ENCODE measurements at places on chromosomes 5 and 9. TPM values are rescaled to one million over a fixed set of nuclear protein-coding genes. Genes with fewer than 3 reads are reported as not detected.

Gene ANKRD55
- not detected for total RNA-seq

DNA sequence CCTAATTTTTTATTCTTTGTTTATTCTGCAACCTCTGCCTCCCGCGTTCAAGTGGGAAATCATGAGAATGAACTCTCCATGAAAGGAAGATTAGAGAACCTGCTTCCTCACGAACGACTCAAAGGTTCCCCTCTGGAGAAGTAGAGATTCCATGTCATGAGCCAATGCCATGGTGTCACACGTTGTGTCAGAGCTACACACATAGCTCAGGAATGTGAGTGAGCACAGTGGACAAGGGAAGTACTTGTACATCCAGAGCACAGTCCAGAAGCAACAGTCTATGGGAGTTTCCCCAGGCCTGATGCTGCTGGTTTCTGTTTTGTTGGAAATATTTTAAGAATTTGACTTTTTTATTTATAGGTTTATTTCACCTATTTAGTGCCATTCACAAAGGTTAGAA is 26.8 kb upstream of the PPP2CA start:
- H3K27ac ChIP-seq: no peak overlapping the region
- no peaks in the 10 kb centered on the region for H3K36me3 ChIP-seq
- H3K4me3 ChIP-seq: no peak overlapping the region
- peak; percentile 64 for DNase-seq
- H3K4me1 ChIP-seq: no peaks in the 10 kb centered on the region

Gene TYRP1
- total RNA-seq: not detected

DNA sequence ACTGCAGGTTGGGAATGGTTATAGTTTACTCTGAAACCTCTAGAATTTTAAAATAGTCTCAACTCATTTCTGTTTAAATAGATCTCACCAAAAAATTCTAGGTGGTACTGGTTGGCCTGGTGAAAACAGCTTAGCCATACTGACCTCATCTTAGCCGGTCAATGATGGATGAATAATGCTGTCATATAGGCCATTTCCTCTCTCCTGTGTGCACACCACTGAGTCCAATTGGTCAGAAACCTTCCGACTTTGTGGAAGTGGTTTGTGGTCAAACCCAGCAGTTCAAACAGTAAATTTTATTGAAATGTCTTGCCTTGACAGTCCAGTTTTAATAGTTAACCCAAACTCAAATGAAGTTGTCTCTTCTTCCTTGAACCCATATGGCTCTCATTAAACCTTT is 98.6 kb downstream of the GIN1 start:
- no peak overlapping the region for H3K27ac ChIP-seq
- no peaks in the 10 kb centered on the region for H3K27me3 ChIP-seq
- peaks cover 16% of the 10 kb centered on the region for H3K36me3 ChIP-seq
- H3K4me1 ChIP-seq: no peaks in the 10 kb centered on the region
- DNase-seq: no peak
- no peak overlapping the region for H3K4me3 ChIP-seq

Gene ESM1
- 1.7 TPM for total RNA-seq

DNA sequence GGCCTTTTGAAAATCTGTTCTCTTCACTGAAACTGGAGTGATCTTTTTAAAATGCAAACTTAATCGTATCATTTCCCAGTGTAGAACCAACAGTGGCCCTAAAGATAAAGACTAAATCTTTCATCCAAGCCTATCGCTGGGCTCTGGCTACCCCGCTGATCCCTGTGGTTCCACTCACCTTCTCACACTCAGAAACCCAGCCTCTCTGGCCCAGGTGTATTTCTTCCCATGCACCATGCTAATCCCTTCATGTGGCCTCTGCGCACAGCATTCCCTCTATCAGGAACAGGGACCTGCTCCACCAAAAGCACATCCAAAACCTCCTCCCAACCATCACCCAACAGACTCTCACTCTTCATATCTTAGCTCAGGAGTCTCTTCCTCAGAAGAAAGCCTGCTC is 214.1 kb upstream of the DAPK1 start:
- H3K4me1 ChIP-seq: peaks cover 7% of the 10 kb centered on the region
- no peak overlapping the region for H3K27ac ChIP-seq
- no peaks in the 10 kb centered on the region for H3K36me3 ChIP-seq
- no peaks in the 10 kb centered on the region for H3K27me3 ChIP-seq
- no peak overlapping the region for H3K4me3 ChIP-seq
- no peak for DNase-seq

Gene TAF11L14
- total RNA-seq: not detected

DNA sequence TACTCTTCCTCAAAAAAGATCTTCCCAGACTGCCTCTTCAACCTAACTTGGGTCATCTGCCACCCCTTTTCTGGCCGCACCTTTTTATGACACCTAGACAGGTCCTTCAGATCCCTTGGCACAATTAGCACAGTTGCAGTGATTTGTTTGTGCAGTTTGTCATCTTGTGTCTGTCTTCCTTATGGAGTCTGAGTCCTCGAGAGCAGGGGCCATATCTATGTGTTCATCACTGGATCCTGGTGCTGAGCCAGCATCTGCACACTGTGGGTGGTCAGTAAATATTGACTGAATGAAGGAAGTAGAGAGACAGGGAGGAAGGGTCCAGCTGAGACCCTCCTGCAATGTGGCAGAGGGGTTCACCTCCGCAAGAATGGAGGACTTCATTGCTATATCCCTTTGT is 14.4 kb downstream of the ERGIC1 start:
- no peak overlapping the region for H3K27ac ChIP-seq
- no peaks in the 10 kb centered on the region for H3K27me3 ChIP-seq
- H3K36me3 ChIP-seq: no peaks in the 10 kb centered on the region

Gene PRRC1
- total RNA-seq: 36.2 TPM

DNA sequence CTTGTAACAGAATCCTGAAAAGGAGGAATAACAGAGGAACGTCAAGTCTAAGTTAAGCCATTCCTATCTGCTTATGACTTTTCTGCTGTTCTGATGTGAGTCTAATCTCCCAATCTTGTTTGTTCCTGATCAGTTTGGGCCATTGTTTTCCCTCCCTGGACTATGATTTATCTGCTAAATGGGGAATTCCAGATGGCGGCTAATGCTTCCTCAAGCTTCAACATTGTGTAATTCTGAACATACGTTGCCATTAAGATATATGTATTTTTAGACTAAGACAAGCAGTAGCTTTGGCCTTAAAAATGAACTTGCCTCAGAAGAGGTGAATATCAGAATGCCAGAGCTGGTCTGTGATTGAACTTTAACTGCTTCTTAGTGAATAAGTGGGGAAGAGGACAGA is 142.7 kb downstream of the PRKACG start:
- H3K27me3 ChIP-seq: no peaks in the 10 kb centered on the region
- DNase-seq: no peak
- H3K36me3 ChIP-seq: no peaks in the 10 kb centered on the region
- H3K4me3 ChIP-seq: no peak overlapping the region

GRCh38 chr5:107831612-107832395 is 161.1 kb upstream of the EFNA5 start:
- no peaks in the 10 kb centered on the region for H3K36me3 ChIP-seq
- H3K27me3 ChIP-seq: peaks cover 95% of the 10 kb centered on the region
- H3K4me1 ChIP-seq: no peaks in the 10 kb centered on the region
- H3K27ac ChIP-seq: no peak overlapping the region

Gene PCDHA9
- total RNA-seq: 1.6 TPM

- H3K36me3 ChIP-seq: no peaks in the 10 kb centered on the region
- H3K27me3 ChIP-seq: no peaks in the 10 kb centered on the region
- no peak for DNase-seq
- no peak overlapping the region for H3K4me3 ChIP-seq
Observed at GRCh38 chr5:8912106-8912505, 633.8 kb downstream of the SEMA5A start.

GRCh38 chr5:65727491-65728156 is 5.6 kb downstream of the NLN start:
- H3K4me1 ChIP-seq: no peaks in the 10 kb centered on the region
- no peak overlapping the region for H3K27ac ChIP-seq
- no peak overlapping the region for H3K4me3 ChIP-seq
- no peaks in the 10 kb centered on the region for H3K27me3 ChIP-seq

GRCh38 chr9:129164246-129164930 is 13.7 kb downstream of the IER5L start:
- no peaks in the 10 kb centered on the region for H3K36me3 ChIP-seq
- peaks cover 5% of the 10 kb centered on the region for H3K4me1 ChIP-seq
- no peaks in the 10 kb centered on the region for H3K27me3 ChIP-seq
- no peak for DNase-seq
- peak overlapping the region; percentile 76 for H3K27ac ChIP-seq
- H3K4me3 ChIP-seq: no peak overlapping the region

- no peaks in the 10 kb centered on the region for H3K36me3 ChIP-seq
- no peak overlapping the region for H3K4me3 ChIP-seq
- H3K27ac ChIP-seq: no peak overlapping the region
- peaks cover 77% of the 10 kb centered on the region for H3K27me3 ChIP-seq
Observed at GRCh38 chr5:42250-42649, 49.7 kb upstream of the PLEKHG4B start.

- H3K27ac ChIP-seq: no peak overlapping the region
- no peaks in the 10 kb centered on the region for H3K27me3 ChIP-seq
- H3K4me3 ChIP-seq: no peak overlapping the region
Observed at GRCh38 chr5:154376481-154376880, 69.3 kb upstream of the SAP30L start.

Gene RABEPK
- total RNA-seq: 16.1 TPM

DNA sequence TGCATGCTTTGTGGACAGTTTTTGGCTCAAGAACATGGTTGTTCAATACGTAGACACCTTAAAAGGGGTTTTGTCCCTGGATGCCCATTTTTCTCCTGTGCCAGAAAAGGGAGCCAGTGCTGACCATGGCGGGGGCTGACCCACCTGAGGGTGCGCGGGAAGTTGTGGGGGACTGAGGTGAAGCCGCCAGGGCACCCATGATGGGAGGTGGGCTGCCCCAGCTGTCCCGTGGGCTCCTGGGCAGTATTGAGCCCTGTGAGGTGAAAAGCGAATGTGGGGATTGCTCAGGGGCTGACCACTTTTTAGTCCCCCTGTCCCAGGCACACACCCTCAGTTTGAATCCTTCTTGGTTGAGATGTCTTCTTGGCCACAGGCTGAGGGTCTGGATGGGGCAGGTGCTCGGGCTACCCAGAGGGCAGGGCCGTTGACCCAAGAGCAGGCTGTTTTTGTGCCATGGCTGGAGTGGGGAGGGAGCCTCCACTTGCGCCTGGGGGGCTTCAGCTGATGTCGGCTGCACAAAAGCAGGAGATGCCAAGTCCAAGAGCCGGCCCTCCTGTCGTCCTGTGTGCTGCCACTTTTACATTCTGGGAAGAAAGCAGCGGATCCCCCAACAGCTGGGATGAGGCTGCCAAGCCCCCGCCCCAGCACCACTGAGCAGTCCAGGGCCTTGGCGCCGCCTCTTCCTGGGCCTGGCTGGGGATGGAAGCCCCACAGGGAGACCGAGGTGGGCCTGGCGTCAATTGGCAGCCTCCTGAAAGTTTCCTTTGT is 120.1 kb downstream of the WNK2 start:
- H3K27ac ChIP-seq: no peak overlapping the region
- H3K4me3 ChIP-seq: no peak overlapping the region
- H3K36me3 ChIP-seq: no peaks in the 10 kb centered on the region
- H3K4me1 ChIP-seq: no peaks in the 10 kb centered on the region
- H3K27me3 ChIP-seq: no peaks in the 10 kb centered on the region
- DNase-seq: no peak

- peaks cover 3% of the 10 kb centered on the region for H3K4me1 ChIP-seq
- H3K4me3 ChIP-seq: no peak overlapping the region
- peaks cover 47% of the 10 kb centered on the region for H3K36me3 ChIP-seq
Observed at GRCh38 chr5:150372639-150373038, 15.1 kb downstream of the TCOF1 start.

- H3K27ac ChIP-seq: no peak overlapping the region
- no peak overlapping the region for H3K4me3 ChIP-seq
- H3K36me3 ChIP-seq: no peaks in the 10 kb centered on the region
Observed at GRCh38 chr5:64518793-64519192, 13.0 kb downstream of the RGS7BP start.

DNA sequence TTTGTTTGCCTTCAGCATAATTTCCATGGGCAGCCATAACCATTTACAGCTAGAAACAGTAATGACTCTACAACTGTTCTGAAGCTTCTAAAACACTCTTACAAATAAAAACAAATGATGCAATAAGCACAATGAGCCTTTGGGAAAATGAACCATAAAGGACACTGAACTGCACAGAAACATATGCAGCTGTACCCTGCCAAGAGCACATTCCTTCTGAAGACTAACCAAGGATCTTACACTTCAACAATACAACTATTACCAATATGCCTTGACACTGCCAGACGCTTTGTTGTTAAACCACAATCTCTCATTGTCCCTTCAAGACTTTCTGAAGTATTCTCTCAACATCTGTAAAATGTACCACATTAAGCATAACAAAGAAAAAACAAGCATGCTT is 104.2 kb upstream of the HMHB1 start:
- H3K4me1 ChIP-seq: no peaks in the 10 kb centered on the region
- no peak for DNase-seq
- H3K27ac ChIP-seq: no peak overlapping the region
- no peaks in the 10 kb centered on the region for H3K27me3 ChIP-seq

- no peaks in the 10 kb centered on the region for H3K27me3 ChIP-seq
- no peak overlapping the region for H3K4me3 ChIP-seq
- DNase-seq: no peak
- no peaks in the 10 kb centered on the region for H3K36me3 ChIP-seq
Observed at GRCh38 chr5:149100331-149100730, 37.5 kb upstream of the SH3TC2 start.

DNA sequence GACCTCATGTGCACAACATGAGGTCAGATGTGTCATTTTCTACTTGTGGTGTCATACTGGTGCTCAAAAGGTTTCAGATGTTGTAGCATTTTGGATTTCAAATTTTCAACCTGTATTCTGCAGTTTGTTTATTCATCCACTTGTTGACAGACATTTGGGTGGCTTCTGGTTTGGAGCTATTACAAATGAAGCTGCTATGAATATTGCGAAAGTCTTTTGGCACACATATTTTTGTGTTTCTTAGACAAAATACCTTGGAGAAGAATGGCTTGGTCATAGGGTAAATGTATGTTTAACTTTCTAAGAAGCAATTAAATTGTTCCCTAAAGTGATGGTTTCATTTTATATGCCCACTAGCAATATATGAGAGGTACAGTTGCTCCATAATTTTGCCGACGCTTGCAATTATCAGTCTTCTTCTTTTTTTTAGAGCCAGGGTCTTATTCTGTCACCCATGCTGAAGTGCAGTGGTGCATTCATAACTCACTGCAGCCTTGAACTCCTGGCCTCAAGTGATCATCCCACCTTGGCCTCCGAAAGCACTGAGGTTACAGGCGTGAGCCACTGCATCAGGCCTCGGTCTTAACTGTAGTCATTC is 70.7 kb upstream of the TRPC7 start:
- H3K36me3 ChIP-seq: no peaks in the 10 kb centered on the region
- no peaks in the 10 kb centered on the region for H3K27me3 ChIP-seq
- H3K4me3 ChIP-seq: no peak overlapping the region
- DNase-seq: no peak
- H3K4me1 ChIP-seq: no peaks in the 10 kb centered on the region
- no peak overlapping the region for H3K27ac ChIP-seq

- H3K27me3 ChIP-seq: peaks cover 26% of the 10 kb centered on the region
- H3K4me1 ChIP-seq: peaks cover 17% of the 10 kb centered on the region
- peak within 1 kb of the TSS; percentile 63 for H3K4me3 ChIP-seq
- no peak within 1 kb of the TSS for H3K27ac ChIP-seq
- DNase-seq: peak; percentile 89
- H3K36me3 ChIP-seq: no peaks in the 10 kb centered on the region
Observed at GRCh38 chr9:127611899-127612790, at the start of gene STXBP1. STXBP1 (plus strand) TSS chr9:127612277; CDS start chr9:127612404, 127 bp downstream.

- DNase-seq: no peak
- no peak overlapping the region for H3K27ac ChIP-seq
- no peaks in the 10 kb centered on the region for H3K27me3 ChIP-seq
- H3K36me3 ChIP-seq: no peaks in the 10 kb centered on the region
- no peaks in the 10 kb centered on the region for H3K4me1 ChIP-seq
- H3K4me3 ChIP-seq: no peak overlapping the region
Observed at GRCh38 chr5:179417016-179417415, 71.8 kb upstream of the ADAMTS2 start.

GRCh38 chr9:130971294-130971849 is 32.3 kb upstream of the FIBCD1 start:
- H3K27me3 ChIP-seq: no peaks in the 10 kb centered on the region
- H3K4me1 ChIP-seq: no peaks in the 10 kb centered on the region
- H3K27ac ChIP-seq: no peak overlapping the region
- no peaks in the 10 kb centered on the region for H3K36me3 ChIP-seq
